Activated CD4-positive, alpha-beta memory T cell treated with anti-CD3 and anti-CD28 coated beads, Interleukin-2, amount 10 ng/mL, durations not matched to agents 7 days and 5 days (primary cell): ENCODE measurements at places on chromosomes 6 and 20.

GRCh38 chr6:109261811-109262210, 120.5 kb downstream of the CD164 start:
- no peak for DNase-seq

DNA sequence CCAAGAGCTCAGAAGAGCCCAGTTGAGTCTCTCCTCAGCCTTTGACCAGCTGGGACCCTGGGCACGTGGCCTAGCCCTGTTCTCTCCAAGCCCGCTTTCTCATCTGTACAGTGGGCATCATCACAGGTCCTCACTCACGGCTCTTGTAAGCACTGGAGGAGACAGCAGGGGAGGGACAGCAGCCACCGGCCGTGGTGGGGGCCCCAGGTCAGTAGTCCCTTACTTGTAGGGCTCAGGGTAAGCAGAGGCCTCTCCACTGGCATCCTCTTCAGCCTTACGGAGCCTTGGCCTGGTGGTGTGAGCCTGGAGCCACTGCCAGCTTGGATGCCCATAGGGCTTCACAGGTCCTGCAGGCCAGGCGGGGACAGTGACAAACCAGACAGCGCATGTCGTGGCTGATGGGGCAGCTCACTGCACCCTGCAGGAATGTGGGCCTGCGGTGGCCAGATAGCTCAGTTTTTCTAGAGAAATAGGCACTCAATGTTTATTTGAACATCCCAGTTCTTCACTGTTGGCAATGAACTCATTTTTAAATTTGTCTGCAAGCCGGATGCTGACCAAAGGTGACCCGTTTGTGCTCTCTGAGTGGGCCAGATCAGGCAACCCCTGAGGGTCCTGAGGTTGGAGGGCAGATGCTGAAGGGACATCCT, 65.1 kb downstream of the ADNP start:
- no peak for DNase-seq

DNA sequence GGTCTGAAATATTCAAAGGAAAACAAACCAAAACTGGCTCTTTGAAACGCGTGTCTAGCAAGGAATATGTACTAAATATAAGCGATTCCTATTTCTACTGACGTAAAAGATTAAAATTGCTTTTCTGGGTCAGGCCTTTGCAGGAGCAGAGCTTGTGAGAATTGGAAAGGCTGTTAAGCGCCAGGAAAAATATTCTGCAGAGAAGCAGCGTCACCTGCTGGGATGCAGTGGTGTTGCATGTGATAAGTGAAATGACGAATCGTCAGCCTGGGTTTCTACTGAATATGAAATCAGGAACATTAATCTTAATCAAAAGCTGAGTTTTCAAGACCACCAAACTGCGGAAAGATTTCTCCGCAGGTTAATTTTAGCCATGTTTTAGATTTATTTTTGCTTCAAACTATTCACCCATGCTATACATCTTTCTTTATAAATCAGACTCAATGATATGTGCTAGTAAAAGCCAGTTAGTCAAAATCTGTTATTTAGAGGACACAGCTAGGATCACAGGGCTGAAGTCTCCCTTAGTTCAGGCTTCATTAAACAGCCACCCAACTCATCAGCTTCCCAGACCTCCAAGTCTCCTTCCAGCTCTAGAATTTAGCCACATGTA, 67.4 kb downstream of the ALDH8A1 start:
- DNase-seq, result peak; percentile 62

GRCh38 chr6:11277275-11278206, 45.1 kb upstream of the NEDD9 start:
- no peak for DNase-seq

DNA sequence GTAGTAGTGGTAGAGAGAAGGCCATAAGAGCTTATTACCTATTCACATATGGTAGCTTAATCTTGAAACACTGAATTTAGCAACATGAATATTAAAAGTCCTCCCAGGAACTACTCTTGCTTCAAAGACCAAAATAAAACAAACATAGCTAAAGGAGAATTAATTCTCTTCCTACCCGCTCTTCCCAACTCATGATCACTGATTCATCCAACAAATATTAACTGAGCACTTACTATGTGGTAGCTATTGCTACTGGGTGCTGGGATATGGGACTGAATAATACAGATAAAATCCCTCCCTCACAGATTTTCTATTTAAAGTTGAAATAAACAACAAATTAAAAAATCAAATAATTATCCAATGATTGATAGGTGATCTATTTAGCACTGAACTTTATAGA, 287.1 kb downstream of the BTBD9 start:
- DNase-seq, result no peak

DNA sequence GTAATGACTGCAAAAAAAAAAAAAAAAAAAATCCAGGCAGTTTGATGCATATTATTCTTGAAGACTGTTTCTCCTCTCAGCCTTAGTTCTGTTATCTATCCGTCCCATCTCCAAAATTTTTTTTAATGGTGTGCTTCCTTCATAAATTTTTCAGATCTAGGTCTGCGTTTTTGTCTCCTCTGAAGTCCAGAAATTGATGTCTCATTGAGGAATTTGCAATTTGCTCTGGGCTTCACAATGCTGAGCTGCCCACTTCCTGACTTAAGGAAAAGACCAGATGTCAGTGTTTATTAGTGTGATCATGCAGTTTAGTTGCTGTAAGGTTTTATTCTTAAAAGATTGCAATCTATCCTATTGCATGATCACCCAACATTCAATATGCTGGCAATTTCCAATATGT, 297.6 kb downstream of the ZNF217 start:
- DNase-seq, result no peak

- DNase-seq, result no peak
Measured at GRCh38 chr6:82679232-82679631, 315.6 kb downstream of the TPBG start.

GRCh38 chr6:4781426-4781825, 5.2 kb downstream of the CDYL start:
- no peak for DNase-seq

GRCh38 chr6:4606821-4607704, 169.1 kb upstream of the CDYL start:
- DNase-seq, result no peak
